ENCODE measurements at places on chromosomes 3 and 15. TPM values are rescaled to one million over a fixed set of nuclear protein-coding genes. Genes with fewer than 3 reads are reported as not detected.

DNA sequence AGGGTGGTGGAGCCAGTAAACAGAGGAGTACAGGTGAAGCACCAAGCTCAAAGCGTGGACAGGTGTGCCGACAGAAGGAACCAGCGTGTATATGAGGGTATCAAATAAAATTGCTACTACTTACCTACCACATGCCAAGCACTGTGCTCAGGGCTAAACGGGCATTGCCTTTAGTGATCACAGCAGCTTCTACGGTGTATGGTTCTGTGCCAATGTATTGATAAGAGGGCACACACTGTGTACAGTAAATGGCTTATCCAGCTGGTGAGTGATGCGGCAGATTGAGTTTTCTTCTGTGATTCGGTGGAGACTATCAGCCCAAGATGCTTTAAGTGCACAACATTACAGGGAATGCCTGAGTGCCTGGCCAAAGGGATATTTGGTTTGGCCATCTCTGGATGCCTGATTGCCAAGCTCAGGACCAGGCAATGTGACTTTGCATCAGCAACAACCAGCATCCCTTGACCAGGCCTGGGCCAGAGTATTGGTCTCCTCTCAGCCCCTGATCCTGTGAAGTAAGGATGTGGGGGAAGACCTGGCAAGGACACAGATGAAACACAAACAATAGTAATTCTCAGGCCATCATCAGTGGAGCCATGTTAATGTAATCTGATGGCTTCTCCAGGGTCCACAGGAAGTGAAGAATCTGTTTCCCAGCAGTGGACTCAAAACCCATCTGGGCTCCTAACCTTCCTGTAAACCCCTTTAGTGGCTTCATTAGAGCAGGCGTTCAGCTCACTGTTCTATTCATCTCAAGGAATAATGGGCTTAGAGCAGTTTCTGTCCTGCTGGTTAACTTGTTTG, 14.1 kb downstream of the STARD5 start:
- no peak for DNase-seq

The SHC4 gene
- 2.5 TPM for total RNA-seq

The OCA2 gene
- total RNA-seq: 0.16 TPM

- DNase-seq: no peak
Measured at GRCh38 chr3:197951392-197951990, 1.5 kb downstream of the RPL35A start.

DNA sequence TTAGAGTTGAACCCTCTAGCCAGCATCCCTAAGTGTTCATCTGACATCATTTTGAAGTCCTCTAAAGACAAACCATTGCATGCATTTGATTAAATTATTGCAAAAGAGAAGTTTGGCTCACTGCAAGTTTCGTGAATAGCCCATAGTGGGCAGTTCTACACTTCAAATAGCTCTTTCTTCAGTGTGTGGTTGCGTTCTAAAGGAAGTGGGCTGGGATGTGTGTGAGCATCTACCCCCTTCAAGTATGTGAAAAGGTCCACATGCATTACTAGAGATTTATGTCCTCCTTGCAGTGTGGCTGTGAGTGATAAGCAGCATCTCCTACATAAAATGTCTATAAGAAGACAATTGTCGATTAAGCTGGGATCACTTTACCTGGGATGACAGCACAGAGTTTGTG, 54.6 kb downstream of the SST start:
- no peak for DNase-seq

DNA sequence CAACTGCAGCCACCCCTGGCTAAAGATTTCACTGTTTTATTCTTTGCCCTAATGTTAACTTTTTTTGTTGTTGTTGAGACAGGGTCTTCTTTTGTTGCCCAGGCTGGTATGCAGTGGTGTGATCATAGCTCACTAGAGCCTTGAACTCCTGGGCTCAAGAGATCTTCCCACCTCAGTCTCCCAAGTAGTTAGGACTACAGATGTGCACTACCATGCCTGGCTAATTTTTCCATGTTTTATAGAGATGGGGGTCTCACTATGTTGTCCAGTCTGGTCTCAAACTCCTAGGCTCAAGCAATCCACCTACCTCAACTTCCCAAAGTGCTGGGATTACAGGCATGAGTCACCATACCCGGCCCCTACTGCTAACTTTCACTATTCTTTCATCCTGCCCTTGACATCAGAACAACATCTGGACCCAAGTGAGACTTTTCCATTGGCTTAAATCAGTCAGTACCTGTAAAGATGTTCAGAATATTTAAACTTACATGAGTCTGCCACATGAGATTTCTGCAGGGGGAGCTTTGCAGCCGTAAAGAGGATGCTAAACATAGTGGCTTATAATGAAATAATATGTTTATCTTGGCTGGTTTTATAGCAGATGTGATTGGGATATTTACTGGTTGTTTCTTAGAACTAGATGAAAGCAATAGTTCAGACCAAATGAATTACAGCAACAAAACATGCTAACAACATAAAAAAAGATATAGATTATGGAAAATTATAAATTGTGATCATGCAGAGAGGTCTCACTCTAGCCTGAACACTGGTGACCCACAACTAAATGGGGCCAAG, 73.6 kb downstream of the HMG20A start:
- DNase-seq: no peak

DNA sequence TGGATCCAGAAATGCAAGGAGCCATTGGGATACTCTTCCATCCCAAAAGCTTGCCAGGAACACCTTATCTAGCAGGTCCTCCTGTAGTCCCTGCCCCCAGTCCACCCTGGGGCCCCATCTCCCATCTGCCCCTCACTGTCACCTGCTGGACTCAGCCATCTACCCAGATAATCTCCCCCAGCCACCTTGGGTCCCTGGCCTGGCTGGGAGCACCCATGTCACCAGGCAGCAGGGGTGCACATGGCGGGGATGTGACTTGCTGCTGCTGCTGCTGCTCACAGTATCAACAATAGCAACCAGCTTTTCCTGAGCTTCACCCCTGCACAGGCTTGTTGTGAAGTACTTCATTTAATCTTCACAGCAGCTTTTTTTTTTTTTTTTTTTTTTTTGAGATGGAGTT, 12.6 kb downstream of the PTH1R start:
- DNase-seq: no peak

The STT3B gene
- 85.3 TPM for total RNA-seq

DNA sequence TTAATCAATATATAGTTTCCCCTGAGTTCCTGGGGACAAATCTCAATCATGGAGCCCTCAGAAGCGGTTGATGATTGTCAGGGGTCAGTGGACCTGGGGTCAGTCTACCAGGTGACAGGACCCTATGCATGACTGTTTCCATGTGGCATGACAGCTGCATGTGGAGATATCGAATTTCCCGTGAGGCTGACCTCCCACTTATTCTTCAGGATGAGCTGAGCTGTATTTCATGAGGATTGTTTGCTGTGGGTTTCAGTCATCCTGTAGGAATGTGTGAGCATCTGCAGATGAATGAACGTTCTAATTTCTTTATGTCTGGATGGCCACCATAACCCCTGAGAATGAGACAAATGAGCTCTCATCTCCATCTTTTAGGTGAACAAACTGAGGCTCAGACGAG, 93.0 kb upstream of the HES1 start:
- no peak for DNase-seq

DNA sequence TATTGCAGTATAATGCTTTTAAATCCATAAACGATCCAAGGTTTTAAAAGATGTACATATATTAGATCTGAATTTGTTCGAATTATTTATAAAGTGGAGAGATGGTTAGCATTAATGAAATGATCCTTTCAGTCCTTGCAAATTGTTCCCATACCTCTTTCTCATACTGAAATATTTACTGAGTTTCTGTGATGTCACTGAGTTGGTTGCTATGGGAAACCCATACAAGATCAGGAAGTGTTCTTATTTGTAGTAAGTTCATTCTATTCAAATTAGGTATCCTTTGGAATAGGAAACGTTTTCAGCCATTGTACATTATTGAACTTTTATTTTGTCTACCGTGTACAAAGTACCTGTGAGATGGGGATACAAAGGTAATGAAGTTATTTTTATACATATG, 73.2 kb upstream of the CHL1 start:
- DNase-seq: no peak

The CHRM5 gene
- not detected for total RNA-seq

DNA sequence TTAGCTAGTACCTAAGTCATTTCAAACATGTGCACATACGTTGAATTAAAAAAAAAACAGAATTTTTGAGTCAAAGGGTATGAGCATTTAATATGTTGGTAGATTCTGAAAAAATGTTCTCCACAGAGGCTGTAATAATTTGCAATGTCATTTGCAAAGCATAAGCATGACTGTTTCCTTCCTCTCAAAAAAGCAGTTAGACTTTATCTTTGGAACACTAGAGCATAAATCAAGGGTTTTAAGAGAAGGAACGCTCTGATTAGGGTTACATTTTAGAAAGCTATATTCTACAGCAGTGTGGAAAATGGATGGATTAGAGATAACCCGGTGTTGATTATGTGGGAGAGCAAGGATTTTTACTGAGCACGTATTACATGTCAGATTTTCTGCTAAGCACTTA, 193.7 kb downstream of the WDR72 start:
- no peak for DNase-seq

GRCh38 chr3:59717679-59718205, 667.9 kb upstream of the CFAP20DC start:
- no peak for DNase-seq

GRCh38 chr3:114444216-114444615, 150.4 kb downstream of the TIGIT start:
- no peak for DNase-seq

DNA sequence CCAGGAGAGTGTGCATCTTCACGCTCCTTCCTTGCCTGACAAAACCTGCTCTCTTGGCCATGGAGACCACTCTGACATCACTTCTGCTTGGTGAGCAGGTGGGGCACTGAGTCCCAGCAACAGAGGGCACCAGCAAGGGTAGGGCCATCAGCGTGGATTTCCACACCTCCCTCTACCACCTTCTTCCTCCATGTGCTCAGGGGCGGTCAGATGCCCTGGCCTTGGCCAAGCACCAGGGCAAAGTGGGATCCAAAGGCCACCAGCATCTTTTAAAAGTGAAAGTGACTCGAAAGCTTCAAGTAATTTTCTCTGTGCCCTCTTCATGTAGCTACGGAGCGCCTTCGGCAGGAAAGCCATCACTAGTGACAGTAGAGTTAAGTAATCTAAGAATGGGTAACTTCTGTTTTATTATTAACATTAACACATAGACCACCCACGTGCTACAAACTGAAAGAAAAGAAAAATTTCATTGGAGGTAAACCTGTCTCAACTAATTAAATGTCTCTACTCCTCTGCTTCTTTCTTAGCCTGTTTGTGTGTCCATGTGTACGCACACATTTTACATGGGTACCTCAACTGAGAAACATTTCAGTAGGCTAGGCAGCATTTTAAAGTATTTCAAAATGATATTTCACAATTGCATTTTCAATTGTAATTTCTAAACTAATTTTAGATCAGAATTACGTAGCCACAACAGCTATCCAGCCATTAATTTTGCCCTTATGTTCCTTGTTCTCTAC, 57.9 kb downstream of the CHSY1 start:
- DNase-seq: no peak

- no peak for DNase-seq
Measured at GRCh38 chr3:21028412-21028811, 722.6 kb downstream of the ZNF385D start.

Measured in Right ventricle myocardium superior (tissue), 1 donor.